ENCODE measurements at places on chromosomes 3 and 15.

- DNase-seq = no peak
Measured at GRCh38 chr15:91694131-91694830, 159.2 kb upstream of the SLCO3A1 start.

GRCh38 chr15:100928632-100929280 lies 9.6 kb downstream of the LRRK1 start:
- no peak for DNase-seq

- no peak for DNase-seq
Measured at GRCh38 chr15:62138124-62138523, 27.0 kb downstream of the C2CD4B start.

GRCh38 chr3:101638261-101638745 lies 38.6 kb downstream of the ZBTB11 start:
- no peak for DNase-seq

- DNase-seq = no peak
Measured at GRCh38 chr15:72375501-72375845, 341 bp downstream of the HEXA start.

GRCh38 chr3:169172535-169172934 lies 491.0 kb downstream of the MECOM start:
- DNase-seq = no peak

DNA sequence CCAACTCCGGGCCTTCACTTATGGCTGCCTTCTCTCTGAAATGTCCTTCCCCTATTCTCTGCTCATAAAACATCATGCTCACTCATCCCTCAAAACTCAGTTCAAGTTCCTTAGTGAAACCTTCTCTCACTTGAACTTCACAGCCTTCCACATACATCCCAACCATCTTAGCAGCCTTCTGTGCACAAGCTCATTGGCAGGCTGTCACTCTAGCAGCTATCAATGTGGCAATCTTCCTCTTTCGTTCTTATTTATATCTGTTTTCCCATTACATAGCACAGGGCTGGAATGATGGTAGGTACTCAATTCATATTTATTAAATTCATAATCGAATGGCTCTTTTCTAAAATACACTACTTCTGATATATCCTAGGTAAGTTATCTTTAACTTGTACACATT lies 66.4 kb upstream of the MCTP2 start:
- no peak for DNase-seq

GRCh38 chr3:101464235-101464634 lies 48.8 kb downstream of the SENP7 start:
- DNase-seq = no peak

DNA sequence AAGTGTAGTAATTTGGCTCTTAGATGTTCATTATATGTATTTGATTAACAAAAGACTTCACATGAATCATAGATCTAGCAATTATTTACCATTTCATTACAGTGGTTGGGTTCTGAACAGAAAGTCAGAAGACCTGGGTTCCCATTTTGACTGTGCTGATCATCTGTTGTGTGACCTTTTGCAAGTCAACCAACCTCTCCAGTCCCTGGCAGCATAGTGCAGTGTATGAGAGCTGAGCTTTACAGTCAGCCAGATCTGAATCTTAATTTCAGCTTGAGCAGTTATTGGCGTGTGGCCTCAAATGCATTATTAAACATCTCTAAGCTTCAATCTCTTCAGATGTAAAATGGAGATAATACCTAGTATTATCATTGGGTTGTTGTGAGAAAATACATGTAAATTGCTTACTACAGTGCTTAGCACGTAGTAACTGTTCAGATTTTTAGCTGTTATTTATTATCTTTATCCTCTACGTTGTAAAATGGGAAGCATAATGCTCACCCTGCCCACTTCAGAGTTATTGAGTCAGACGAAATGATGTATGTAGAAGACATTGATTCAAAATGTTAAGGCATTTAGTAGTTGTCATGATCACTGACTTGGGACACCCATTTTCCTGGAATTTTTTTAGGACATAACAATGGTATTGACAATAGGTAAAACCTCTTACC lies 104.0 kb downstream of the KLHL25 start:
- peak; percentile 14 for DNase-seq

DNA sequence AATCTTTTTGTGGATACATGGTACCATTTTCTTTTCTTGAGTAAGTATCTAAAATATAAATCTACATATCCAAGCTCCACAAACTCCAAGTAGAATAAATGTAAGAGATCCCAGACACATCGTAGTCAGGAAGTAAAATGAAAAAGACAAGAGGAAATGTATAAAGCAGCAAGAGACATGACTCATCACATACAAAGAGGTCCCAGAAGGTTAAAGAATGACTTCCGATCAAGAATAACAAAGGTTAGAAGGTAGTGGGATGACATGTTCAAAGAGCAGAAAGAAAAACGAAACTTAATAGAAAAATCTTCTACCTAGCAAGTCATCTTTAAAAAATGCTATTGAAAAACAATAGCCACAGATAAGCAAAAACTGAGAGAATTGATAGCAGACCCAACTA lies 705.8 kb downstream of the NR2F2 start:
- no peak for DNase-seq

DNA sequence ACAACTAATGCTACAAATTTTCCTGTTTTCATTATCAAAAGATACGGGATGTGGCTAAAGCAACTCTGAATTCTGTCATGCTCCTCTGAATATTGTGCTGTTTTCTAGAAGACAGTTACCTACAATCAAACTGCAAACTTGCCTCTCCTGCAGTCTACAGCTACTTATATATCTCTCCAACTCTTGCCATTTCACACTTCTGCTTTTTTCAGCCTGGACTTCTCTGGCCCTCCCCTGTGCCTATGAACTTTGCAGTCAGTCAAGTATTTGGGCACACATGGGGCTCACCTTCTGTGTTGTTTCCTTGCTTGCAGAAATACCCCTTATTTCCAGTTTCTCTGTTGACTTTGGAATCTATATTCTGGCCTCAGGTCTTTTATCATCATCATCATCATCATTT lies 575.6 kb downstream of the GRM7 start:
- DNase-seq = no peak

DNA sequence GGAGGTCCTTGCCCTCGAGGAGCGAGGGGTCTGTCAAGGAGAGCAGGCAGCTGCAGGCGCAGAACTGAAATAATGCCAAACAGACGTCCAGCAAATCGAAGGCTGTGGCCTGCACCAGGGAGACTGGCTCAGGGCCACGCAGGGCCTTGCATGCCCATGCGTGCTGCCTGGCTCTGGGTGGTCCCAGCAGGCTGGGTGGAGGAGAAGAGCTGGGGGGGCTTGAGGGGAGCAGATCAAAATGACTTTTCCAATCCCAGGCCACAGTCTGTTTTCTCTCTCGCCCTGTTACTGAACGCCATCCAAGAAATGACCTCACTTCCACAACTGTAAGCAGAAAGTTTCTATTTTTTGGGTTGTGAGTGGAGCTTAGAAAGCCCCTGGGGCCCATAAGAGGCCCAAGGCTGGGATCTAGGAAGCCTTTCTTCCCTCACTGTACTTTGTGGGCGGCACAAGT lies 96.9 kb upstream of the RPL32 start:
- DNase-seq = no peak

DNA sequence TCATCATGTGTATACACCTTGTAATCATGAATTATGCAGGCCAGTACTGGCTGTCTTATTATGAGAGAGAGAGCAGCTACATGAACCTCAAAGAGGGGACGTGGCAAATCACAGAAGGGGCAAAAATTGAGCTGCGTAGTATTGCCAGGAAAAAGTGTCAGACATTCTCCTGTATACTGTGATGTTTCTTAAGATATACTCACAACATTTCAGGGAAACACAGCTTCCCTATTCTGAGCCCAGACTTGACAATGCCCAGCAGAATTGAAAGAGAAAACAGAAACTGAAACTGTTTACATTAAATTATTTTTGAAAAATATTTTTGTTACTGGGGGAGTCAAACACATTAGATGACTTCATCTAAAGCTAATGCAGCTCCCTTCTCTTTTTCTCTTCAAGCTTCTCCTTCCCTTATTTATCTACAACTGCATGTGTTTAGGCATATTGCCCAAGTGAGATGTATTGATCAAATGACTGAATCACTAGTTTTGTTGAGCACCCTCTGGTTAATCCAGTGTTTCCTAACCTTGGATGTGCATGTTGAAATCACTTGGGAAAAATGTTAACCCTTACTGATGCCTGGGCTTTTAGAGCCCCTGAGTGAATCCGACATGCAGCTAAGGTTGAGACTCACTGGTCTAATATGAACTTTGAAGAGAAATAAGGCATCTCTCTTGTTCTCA lies 39.5 kb downstream of the CADPS start:
- no peak for DNase-seq

GRCh38 chr3:147630921-147631415 lies 221.8 kb downstream of the ZIC1 start:
- no peak for DNase-seq

GRCh38 chr3:21356402-21356801 lies 394.6 kb downstream of the ZNF385D start:
- no peak for DNase-seq

DNA sequence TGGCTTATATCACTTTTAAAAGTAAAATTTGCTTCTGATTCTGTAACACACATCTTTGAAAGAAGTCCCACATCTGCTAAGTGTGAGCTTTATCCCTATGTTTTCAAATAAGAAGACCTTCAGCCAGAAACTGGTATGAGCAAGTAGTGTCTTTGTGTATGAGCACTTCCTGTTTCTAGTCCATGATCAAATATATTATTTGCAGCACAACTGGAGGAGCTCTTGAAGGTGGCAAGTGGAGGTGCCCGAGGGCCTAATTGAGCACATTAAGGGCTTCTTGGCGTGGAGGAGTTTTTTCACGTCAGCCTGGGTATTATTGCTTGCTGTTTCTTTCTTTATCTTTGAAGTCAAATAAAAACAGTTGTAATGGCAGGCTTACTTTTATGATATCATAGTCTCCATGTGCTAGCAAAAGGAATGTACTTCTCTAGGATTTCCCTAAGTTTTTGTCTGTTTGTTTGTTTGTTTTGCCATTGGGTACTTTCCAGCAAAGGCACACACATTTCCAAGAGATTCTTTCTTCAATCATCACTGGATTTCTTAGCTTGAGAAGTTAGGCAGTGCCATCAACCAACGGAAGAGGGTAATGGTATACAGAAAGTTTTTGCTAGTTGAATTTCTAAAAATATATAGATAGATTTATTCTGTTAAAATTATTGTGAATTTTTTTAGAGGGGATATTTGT lies 68.1 kb downstream of the MEIS2 start:
- no peak for DNase-seq

DNA sequence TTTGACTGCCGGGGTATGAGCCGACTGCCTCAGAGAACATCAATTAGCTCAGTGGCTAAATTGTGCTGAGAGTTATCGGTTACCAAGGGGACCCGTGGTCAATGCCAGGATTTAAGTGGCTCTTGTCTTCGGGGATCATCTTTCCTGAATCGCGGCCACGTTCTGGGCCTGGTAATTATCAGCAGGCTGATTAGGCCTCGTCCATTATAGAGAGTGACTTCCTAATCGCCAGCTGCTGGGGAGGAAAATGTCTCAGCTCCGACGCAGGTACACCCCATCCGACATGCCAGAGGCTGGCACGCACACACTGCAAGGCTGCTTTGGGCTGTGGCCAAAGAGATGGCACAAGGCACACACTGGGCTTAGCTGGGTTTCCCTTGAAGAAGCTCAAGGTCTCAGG lies 10.6 kb downstream of the TRH start:
- DNase-seq = no peak

- peak; percentile 50 for DNase-seq
Measured at GRCh38 chr15:56765251-56765650, 31.9 kb upstream of the ZNF280D start.

Measured in GF-D8 (cell line).